Ureter (tissue), 1 donor: ENCODE measurements at places on chromosomes 2 and 18. TPM values are rescaled to one million over a fixed set of nuclear protein-coding genes. Genes with fewer than 3 reads are reported as not detected.

Gene ZNF385B
- 0.83 TPM for total RNA-seq

Gene SCN2A
- 0.29 TPM for total RNA-seq

Gene PLB1
- 9.9 TPM for total RNA-seq

Gene INHA
- total RNA-seq, result 0.78 TPM

Gene ACOXL
- 52.7 TPM for total RNA-seq

Gene IL1R2
- 5.9 TPM for total RNA-seq

Gene ALPP
- total RNA-seq, result not detected

Gene NR4A2
- total RNA-seq, result 6.6 TPM

Gene PKDCC
- 60.4 TPM for total RNA-seq

Gene NFATC1
- 13.8 TPM for total RNA-seq

Gene HOXD10
- 4.4 TPM for total RNA-seq

Gene ECEL1
- 0.39 TPM for total RNA-seq

Gene TMEM247
- not detected for total RNA-seq

GRCh38 chr18:55573386-55573785, 14.6 kb downstream of the TCF4 start:
- no peak for DNase-seq

- DNase-seq, result no peak
These were observed 72.2 kb downstream of the BCL11A start for GRCh38 chr2:60481257-60481656.

- DNase-seq, result no peak
These were observed 1454.4 kb upstream of the CELF4 start for GRCh38 chr18:39019989-39020388.

- no peak for DNase-seq
These were observed 141.2 kb upstream of the TACR1 start for GRCh38 chr2:75340560-75340959.

DNA sequence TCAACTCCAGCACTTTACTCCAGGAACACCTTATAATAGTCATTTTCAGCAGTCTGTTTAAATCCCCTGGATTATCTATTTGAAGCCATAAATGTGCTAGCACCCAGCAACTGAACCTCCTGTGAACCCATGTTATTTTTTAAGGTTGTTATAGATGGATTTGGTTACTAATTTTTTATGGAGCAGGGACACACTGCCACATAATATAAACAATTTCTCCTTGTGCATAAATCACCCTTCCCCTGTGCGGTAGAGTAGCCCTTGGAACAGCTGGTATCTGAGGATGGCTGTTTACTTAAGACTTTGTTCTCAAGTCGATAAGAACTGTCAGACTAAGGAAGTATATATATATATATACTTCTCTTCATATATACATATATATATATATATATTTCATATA, 367.4 kb downstream of the EPHA4 start:
- DNase-seq, result no peak

GRCh38 chr18:79348066-79348465, 47.7 kb upstream of the NFATC1 start:
- no peak for DNase-seq

DNA sequence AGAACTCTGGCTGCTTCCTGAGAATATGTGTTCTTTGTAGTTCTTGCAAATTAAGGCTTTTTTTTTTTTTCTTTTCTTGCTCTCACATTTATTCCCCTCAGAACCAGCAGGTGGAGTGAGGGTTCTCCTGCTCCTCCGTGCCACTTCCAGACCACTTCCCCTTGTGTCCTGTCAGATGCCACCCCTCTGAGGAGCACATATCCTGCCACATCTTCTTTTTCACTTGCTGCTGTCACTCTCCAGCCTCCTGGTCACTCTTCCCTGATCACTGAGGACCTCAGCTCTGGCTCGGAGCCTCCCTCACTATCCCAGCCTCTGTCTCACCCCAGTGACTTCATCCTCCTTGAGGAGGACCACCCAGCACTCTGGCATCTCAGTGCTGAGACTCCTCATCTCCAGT, 100.5 kb downstream of the TACR1 start:
- no peak for DNase-seq

DNA sequence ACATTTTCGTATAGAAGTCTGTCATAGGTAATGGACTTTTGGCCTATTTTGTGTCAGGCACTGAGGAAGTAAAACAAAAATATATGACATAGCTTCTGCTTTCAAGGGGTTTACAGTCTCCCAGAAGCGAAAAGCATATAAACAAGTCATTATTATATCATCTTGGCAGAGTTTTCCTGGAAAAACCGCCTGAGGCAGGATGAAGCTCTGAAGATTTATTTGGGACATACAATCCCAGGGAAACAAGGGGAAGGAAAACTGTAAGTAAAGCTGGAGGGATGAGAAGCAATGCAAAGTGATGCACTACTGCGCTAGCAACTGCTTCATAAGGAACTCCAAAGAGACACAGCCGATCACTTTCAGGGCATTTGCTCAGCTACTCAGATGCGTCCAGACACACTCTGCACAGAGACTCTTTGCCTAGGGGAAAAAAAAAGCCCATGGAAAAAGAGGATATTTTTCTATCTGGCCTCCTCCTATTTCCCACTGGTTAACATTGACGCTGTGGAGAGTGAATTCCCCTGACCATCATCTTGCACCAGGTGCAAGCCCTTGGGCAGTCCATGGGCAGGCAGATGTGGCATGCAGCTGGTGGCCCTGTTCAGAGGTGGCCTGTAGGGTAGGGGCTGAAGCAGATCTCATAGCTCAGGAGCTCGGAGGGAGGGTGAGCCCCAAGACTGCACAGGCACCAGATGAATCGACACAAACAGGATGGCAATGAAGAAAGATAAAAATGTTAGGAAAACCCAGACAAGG, 158.1 kb downstream of the METTL4 start:
- DNase-seq, result no peak

GRCh38 chr2:7419814-7420311, 502.7 kb downstream of the RNF144A start:
- no peak for DNase-seq

DNA sequence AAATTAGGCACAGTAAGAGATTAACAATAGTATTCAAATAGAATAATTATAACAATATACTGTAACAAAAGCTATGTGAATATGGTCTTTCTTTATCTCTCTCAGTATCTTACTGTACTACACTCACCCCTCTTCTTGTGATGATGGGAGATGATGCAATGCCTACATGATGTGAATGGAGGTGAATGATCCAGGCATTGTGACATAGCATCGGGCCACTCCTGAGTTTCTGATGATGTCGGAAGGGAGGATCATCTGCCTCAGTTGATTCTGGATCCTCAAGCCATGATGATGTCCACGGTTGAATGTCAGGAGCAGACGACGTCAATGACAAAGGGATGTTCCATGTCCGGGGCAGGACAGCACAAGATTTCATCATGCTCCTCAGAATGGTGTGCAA, 268.3 kb upstream of the MGAT5 start:
- DNase-seq, result no peak

DNA sequence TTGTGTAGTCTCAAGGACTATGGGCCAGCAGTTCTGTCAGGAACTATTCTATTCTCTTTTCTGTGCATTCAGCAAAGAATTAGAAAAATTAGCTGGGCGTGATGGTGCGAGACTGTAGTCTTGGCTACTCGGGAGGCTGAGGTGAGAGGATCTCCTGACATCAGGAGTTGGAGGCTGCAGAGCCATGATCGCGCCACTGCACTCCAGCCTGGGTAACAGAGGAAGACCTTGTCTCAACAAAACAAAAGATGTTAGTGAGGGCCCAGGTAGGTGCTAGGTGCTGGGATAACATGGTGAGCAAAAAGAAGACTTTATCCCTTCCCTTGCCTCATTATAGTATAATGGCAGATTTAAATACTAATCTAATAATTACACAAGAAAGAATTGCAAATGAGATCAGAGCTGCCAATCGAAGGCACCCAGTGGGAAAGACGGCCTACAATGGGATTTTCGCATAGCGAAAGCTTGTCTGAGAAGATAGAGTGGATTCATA, 447 bp upstream of the MRPL19 start:
- no peak for DNase-seq

DNA sequence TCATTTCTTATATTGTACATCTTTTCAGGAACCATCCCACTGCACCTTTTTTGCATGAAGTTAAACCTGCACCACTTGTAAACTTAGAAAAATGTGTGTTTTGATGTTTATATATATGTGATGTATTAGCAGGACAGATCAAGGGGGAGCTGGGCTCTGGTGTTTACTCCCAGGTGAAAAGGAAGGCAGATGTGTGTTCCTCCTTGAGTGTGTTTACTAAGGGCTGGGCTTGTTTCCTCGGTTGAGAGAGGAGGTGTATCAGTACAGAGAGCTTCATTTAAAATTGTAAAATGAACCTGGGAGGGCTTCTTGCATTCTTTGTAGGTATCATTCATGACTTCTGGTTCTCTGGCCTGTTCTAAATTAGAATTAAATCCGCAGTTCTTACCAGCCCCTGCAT, 14.8 kb downstream of the LPIN1 start:
- no peak for DNase-seq

DNA sequence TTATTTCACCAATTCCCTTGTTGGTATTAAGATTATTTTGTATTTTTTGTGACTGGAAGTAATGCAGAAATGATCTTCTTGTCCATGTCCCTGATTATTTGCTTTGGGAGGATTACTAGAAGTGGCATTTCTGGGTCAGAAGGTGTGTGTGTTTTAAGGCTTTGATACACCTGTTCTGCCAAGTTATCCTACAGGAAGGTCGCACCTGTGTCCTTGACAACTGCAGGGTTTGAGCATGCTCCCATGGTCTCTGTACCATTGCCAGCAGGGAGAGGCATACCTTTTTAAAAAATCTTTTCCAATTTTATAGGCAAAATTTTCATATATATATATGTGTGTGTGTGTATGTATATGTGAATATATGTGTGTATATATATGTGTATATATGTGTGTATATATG, 29.7 kb downstream of the KDM3A start:
- DNase-seq, result no peak

DNA sequence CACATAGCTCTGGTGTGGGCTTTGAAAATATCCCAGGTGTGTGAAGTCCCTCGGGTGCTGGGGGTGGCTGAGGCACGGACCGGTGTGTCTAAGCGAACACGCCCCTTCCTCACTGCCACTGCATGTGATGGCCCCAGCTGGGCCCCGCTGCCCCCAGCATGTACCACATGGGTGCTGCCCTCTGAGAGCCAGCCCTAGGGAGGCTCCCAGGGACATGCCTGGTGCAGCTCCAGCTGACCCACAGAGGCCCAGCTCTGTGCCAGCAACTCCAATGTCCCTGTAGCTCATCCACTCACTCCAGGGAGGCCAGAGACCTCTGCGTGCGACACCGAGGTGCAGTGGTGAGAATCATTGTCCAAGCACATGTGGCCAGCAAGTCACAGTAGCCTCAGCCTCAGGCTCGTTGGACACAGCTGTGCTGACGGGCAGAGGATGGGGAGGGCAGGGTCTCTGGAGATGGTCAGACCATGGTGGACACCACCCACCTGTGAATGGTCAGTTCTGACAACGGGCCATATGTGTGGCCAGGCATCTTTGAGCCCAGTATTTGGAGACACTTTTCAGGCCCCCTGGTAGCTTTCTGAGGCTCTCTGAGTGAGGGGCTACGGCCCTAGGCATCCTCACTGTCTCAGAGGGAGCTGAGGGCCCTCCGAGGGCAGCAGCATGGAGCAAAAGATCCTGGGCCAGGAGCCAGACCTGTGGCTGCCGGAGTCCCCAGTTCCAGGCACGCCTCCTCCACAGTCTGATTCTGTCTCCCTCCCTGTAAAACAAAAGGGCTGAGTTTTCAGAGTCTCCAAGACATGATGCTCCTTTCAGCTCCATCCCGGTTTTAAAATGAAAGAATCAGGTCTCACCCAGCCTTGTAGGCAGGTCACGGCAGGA, 220.7 kb downstream of the NDUFA10 start:
- DNase-seq, result peak; percentile 30

- DNase-seq, result no peak
These were observed 882.6 kb downstream of the CPS1 start for GRCh38 chr2:211439011-211439410.

- no peak for DNase-seq
These were observed 446.4 kb upstream of the ID2 start for GRCh38 chr2:8235419-8235818.

- no peak for DNase-seq
These were observed 31.6 kb upstream of the GAREM2 start for GRCh38 chr2:26141145-26141769.

GRCh38 chr18:35331367-35332087, 12.7 kb downstream of the ZNF24 start:
- DNase-seq, result no peak

DNA sequence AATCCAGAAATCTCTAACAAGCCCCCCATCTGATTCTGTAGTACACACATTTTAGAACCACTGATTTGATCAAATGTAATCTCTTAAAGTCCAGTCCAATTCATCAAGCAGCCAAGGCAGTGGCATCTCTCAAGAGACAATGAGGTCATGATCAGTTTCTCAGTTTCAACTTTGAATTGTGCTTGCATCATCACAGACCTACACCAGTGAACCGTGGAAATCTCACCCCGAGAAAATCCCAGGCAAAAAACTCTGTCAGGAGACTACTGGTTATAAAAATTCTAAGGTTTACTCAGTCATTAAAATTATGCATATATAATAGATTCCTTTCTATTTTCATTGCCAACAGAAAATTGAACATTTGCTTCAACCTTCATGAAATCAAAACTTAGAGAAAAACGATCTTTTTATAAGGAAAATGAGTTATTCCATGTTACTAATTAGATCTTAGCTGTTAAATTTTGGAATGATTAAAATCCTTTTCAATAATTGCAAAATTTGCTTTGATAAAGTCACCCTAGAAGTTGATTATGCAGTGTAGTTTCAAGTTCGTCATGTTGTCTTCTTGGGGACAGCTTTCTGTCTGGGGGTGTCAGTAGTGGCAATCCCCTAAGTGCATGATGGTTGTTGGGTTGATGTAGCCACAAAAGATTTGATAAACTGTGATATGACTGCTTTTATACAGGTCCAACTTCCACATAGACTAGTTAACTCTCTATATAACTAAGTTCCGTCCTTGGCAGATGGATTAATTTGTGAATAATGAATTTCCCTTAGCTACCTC, 235.0 kb downstream of the CAMKMT start:
- no peak for DNase-seq

GRCh38 chr2:207802650-207803049, 32.9 kb upstream of the FZD5 start:
- no peak for DNase-seq

DNA sequence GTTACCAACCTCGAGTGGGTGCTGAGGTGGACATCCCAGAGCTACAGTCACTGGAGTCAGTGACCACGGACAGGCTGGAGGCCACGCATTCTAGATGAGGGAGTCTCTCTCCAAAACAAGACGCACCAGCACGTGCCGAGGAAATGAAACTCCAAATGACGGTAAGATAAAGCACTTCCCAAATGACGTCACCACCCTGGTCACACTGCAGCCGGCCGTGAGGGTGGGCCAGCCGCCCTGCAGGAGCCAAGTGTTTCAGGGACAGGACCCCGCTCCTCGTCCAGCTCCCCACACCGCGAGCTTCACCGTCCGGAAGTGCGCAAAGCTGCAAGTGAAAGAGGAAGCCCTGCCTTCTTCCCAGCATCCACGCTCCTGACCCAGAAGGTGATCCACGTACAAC, 99.4 kb downstream of the ZNF516 start:
- DNase-seq, result no peak

GRCh38 chr2:215796140-215796855, 217.1 kb downstream of the MREG start:
- DNase-seq, result no peak
